ENCODE measurements at places on chromosomes 3 and 15.

DNA sequence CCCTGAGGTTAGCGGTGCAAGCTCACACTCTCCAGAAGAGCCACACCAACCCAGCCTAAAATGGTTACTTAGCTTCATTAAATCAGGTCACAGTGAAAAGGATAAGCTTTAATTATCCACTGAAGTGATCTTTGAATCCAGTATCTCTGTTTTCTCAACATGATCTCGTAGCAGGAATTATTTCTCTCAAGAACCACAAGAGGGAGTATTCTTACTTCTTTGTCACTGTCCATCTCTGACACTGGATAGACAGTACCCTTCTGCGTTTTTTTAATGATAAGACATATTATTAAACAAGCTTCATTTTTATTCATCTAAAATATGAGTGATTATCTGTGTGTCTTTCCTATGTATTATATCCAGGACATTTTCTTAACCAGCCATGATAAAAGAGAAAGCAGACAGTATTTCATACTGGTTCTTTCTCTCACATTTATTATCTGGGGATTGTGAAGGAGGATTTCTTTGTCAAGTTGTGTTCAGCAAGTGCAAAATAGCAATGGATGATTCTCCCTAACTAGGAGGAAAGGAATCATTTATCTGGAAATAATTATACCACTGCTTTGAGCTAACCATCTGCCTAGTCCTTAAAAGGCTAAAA is 105.4 kb upstream of the CCDC54 start:
- no peak for DNase-seq

- DNase-seq, result no peak
Measured at GRCh38 chr15:42707873-42708544, 28.9 kb downstream of the CDAN1 start.

DNA sequence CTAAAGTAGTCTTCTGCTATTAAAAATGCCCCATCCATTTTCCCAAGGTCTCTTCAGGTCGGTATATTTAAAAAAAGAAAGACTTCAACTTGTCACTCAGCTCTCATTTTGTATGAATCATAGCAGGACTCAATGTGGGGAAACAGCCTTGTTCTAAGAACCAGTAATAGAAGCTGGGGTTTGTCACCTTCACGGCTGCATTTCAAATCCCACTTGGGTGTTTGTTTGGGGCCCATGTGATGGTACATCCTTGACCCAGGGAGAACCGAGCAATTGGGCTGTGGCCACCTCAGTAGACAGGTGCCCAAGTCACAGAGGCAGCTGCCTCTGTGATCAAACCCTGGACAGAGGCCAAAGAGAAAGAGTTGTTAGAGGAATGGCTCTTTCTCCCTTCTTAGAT is 70.3 kb upstream of the ARL8B start:
- no peak for DNase-seq

DNA sequence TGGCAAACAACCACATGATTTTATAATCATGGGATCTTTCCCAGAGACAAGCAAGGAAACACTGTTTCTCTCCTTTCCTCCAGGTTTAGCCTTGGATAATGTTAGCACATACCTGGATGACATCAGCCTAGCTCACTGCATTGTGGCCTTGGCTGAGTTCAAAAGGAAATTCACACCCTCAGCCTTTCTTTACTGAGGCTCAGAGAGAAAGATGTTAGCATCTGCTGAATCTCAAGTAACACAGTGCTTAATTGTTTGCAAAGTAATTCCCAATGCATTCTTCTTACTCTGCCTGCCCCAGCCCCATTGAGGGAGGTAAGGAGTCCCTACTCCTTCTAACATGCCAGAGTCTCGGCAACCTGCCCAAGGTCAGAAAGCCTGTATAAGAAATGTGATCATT is 432.2 kb upstream of the LMCD1 start:
- DNase-seq, result no peak

- DNase-seq, result no peak
Measured at GRCh38 chr15:42604894-42605744, 29.7 kb downstream of the STARD9 start.

DNA sequence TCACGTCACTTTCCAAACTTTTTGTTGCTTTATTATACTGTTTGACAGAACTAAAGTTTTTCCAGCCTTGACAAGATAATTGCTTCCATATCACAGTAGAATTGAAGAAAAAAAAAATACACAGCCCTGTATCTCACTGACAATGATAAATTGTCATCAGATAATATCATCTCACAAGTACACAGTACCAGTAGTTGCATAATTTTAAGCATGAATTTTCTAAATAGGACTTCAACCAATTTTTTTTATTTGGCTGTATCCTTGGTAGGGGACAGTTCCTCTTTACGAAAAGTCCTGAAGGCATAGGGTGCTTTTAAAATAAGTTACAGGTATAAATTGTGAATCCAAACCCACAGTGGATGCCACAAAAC is 230.7 kb downstream of the ATP8B4 start:
- DNase-seq, result no peak

DNA sequence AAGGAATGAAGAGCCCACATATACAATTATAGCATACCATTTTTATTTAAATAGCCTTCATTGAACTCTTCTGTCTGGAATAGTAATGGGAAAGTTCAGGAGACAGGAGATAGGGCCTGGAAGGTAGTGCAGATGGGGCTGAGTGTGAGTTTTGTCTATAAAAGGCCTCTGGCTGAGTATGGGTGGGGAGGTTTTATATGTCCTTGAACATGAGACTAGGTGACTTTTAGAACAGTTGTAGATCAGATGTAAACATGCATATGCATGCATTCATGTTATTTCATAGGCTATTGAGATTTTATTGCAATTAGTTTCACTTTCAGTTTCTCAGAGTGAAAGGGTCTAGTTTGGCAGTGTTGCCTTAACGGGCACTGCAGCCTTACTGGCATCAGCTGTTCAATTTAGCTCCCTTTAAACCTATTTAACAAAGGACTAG is 27.1 kb downstream of the CGGBP1 start:
- no peak for DNase-seq

DNA sequence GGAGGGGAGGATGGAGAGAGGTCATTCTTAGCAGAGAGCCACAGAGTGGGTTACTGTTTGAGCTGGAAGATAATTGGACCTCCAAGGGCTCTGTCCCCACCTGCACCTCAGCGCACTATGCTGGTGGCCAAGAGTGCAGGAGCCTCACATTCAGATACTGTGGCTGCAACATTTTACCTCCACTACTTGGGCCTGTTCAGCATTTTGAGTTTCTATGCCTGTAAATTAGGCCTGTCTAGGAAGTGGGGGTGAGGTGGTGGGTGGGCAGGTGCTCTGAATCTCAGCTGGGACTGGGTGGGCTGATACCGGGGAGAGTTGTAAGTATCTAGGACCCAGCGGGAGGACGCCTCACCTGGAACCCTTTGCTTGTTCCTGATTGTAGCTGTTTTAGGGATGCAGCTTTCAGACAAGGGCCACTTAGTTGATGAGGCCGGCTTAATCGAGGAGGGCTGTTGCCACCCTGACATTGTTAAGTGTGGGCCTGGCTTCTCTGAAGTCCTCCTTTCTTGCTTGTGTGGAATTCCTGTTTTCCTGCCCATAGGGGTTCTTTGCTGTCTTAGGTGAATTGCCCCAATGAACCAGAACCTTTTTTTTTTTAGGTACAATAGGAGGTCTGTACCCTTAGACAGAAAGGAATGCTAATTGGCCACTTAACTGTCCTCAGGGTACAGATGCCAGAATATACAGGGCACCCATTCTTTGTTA is 83.8 kb downstream of the SMAD3 start:
- DNase-seq, result no peak

GRCh38 chr3:40885430-40885829 is 313.9 kb upstream of the CTNNB1 start:
- DNase-seq, result no peak

DNA sequence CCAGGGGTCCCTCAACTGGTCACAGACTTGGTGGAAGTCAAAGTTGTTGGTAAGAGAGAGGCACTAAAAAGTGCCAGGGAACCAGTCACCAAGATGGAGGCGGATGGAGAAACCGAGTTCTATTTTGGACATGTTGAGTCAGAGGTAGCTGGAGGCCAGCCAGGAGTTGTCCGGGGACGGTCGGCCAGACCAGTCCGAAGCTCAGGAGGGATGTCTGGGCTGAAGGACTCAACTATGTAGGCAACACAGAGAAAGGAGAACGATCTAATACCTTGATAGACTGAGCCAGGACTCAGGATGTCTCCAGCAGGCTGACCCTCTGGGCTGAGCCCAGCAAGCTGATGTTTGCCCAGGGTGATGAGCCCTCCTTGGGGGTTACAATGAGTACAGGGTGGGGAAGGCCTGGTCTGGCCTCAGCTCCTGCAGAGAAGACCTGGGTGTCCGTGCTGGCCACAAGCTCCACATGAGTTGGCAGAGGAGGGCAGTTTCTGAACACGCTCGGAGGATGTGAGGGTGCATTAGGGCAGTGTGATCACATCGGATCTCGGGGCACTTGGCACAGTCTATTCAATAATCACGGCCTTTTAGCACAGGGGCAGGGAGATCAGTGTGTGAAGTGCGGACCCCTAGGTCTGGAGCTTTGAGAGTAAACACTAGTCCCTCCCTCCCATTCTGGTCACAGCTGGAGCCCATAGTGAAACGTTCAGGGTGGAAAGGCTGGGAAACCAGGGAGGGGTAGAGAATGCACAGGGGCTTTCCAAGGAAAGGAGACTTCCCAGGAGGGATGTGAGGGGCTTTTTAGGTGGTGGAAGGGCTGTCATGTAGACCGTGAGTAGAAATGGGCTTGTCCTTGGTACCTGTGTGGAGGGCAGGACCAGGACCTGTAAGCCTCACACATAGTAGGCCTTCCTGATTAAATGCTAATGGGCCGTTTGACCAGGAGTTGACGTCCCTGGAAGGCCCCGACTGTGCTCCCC is 111.9 kb downstream of the ETFA start:
- DNase-seq, result no peak

DNA sequence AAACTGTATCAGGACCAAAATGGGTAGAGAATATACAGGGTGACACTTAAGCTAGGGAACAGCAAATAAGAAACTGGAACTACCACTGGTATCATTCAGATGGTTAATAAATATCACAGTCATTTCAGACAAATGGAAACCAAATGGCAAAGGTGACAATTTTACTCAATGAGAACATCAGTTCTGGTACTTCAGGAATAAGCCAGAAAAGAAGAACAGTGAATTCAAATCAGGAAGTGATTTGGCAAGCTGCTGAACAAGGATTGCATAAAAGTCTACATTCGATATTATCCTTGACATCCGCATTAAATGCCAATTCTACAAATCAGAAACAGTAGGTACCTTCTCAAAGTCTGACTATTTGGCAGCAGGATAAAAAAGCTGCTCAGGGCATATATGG is 23.5 kb upstream of the STIMATE start:
- no peak for DNase-seq

DNA sequence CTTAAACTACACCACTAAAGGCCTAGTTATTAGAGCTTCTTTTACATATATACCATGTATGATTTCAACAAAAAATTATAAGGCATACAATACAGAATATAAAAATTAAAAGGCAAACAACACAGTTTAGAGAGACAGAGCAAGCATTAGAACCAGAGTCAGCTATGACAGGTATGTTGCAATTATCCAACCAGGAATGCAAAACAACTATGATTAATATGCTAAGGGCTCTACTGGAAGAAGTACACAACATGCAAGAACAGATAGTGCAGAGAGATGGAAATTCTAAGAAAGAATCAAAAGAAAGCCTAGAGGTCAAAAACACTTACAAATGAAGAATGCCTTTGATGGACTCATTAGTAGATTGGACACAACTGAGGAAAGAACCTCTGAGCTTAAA is 39.6 kb downstream of the CCDC54 start:
- no peak for DNase-seq

DNA sequence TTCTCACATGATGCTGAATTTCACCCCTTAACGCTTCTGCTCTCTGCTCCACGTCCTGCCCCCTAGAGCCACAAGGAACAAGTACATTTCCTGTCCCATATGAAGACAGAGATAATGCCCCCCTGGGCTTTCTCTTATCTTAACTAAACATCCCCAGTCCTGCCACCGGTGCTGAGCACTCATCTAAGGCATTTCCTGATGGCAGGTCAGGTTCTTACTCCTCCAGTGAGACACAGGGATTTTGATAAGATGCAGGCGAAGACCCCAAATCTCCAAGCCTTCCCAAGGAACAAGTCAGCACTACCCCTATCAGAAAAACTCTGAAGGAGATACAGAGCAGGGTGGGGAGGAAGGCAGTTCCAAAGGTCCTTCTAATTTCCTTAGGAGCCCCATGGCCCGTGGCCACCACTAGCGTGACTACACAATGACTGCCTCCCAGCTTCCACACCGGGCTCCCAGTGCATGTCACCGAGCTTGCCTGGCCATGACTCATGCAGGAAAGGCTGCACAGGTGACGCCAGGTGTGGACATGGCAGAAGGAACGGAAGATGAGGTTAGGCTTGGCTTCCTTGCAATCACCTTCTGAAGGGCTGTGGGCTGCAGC is 152.9 kb downstream of the XXYLT1 start:
- no peak for DNase-seq

DNA sequence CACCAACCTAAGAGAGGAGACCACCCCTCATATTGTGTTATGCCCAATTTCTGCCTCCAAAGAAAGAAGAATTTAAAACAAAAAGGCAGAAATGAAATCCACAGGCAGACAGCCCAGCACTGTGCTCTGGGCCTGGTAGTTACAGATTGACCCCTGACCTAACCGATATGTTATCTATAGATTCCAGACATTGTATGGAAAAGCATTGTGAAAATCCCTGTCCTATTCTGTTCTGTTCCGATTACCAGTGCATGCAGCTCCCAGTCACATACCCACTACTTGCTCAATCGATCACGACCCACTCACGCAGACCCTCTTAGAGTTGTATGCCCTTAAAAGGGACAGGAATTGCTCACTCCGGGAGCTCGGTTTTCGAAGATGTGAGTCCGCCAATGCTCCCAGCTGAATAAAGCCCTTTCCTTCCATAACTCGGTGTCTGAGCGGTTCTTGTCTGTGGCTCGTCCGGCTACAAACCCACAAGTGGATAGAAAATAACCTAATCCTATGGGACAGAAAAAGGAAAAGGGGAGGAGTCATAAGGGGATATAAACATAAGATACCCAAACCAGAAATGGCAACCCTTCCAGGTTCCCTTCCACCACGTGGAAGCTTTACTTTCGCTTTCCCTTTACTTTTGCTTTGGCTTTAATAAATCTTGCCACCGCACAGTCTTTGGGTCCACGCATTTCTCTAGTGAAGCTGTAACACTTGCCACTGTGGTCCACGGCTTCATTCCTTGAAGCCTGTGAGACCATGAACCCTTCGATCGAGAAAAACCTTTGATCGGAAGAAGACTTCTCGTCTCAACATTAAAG is 1.7 kb upstream of the CFAP91 start:
- no peak for DNase-seq
